ENCODE measurements at places on chromosomes 16 and 17. TPM values are rescaled to one million over a fixed set of nuclear protein-coding genes. Genes with fewer than 3 reads are reported as not detected.

DNA sequence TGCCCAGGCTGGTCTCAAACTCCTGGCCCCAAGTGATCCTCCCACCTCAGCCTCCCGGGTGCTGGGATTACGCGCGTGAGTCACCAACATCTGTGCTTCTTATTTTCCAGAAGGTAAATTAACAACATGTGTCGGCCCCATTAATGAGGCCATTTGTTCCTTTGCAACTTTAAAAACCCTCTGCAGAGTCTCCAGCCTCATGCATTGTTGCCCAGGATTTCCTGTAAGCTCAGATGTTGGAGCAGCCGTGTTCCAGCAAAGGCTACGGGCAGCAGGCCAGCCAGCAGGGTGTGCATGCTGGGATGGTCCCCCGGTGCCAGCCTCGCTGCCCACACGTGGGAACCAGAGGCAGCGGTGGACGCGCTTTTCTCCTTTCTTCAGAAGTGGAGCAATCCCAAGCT is 19.1 kb upstream of the HEXD start:
- no peak for DNase-seq

GRCh38 chr17:46795379-46795952 is 23.0 kb downstream of the WNT3 start:
- no peak for DNase-seq

GRCh38 chr17:65977041-65977440 is 214.9 kb downstream of the CEP112 start:
- DNase-seq = no peak

DNA sequence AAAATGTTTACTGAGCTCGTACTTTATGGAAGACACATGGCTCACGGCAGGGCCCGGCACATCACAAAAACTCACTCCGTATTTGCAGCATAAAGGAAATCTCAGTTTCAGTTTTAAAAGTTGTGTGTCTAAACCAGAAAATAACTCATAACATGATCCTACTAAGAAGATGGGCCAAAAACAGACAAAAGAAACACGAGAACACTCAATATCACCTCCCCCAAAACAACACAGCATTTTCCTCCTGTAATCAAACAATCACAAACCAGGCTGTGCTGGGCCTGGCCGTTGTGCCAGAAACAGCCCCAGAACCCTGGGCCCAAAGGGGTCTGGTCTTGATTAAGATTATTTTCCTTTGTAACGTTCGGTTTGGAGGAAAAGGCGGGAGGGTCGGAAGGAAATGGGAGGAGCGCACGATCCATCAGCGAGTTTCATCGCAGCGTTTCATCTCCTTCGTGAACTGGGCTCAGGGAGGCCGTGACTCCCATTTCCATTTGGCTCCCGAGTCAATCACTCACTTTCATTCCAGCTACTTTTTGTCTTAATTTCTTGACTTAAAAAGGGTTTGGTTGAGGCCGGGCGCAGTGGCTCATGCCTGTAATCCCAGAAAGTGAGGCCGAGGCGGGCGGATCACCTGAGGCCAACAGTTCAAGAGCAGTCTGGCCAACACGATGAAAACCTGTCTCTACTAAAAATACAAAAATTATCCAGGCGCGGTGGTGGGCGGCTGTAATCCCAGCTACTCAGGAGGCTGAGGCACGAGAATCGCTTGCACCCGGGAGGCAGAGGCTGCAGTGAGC is 61.4 kb downstream of the NXN start:
- DNase-seq = no peak

DNA sequence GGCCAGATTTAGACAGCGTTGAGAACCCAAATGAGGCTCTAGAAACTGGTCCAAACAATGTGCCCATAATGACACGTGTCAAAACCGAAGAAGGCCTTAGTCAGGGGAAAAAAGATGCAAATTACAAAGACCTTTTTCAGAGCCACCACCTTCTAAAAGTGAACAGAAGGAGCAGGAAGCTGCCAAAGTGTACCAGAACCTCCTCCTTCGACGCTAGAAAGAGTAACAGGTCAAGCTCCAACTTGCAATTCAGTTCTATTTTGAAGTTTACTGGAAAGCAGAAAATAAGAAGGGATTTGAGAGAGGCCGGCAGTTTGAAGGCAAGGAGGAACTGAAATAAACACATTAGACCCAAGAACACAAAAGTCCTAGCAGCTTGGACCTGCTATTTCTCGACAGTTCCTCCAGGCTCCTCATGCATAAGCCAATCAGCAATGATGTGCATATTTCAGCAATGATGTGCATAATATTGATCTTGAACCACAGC is 61.8 kb downstream of the XYLT1 start:
- DNase-seq = no peak

CDH11 gene
- not detected for total RNA-seq

Measured in activated T-helper 1 cell treated with anti-CD3 and anti-CD28 coated beads, Interleukin-12 subunit alpha, Interleukin-12 subunit beta, Interleukin-2, Interleukin-4 antibody, amounts not matched to agents 30 ng/mL and 10 ng/mL and 1 ng/mL, durations not matched to agents 14 hours and 24 hours and 36 hours (primary cell).